ENCODE measurements at places on chromosomes 4 and X.

DNA sequence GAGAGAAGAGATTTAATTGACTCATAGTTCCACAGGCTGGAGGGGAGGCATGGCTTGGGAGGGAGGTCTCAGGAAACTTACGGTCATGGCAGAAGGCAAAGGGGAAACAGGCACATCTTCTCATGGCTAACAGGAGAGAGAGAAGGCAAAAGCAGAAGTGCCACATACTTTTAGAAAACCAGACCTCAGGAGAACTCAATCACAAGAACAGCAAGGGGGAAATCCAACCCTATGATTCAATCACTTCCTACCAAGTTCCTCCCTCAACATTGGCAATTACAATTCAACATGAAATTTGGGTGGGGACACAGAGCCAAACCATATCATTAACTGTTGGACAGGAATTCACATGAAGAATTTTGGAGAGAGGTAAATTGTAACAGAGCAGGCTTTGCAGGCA is 485.3 kb upstream of the PITX2 start:
- DNase-seq: no peak

DNA sequence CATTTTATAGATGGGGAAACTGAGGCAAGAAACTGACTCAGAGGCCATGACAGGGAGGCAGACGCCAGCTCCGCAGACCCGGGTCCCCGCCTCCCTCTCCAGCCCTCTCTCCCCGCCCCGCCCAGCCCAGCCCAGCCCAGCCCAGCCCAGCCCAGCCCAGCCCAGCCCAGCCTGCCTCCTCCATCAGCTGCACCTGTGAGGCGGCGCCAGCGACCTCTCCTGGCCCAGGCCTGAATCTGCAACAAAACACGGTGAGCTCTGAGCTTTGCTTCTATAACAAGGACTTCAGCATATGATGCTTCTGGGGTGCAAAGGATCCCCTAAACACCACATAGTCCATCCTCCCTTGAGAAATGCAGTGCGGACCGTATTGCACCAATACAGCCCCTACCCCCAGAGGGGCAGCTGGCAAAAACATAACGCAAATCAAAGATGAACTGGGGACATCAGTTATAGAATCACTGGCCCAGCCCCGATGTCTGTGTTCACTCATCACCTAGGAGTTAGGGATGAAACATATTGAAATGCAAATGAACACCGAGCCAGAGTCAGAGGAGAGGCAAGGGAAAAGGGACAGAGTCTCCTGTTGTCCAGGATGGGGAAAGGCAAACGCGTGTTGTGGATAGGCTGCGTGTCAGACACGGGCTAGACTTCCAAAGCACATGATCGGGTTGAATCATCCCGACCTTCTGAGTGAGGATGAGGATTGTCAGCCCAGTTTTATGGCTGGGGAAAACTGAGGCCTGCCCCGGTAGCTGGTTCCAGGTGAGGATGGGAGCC is 216.1 kb upstream of the PSAPL1 start:
- no peak for DNase-seq

- no peak for DNase-seq
Observed at GRCh38 chr4:126899331-126899801, 733.4 kb upstream of the INTU start.

DNA sequence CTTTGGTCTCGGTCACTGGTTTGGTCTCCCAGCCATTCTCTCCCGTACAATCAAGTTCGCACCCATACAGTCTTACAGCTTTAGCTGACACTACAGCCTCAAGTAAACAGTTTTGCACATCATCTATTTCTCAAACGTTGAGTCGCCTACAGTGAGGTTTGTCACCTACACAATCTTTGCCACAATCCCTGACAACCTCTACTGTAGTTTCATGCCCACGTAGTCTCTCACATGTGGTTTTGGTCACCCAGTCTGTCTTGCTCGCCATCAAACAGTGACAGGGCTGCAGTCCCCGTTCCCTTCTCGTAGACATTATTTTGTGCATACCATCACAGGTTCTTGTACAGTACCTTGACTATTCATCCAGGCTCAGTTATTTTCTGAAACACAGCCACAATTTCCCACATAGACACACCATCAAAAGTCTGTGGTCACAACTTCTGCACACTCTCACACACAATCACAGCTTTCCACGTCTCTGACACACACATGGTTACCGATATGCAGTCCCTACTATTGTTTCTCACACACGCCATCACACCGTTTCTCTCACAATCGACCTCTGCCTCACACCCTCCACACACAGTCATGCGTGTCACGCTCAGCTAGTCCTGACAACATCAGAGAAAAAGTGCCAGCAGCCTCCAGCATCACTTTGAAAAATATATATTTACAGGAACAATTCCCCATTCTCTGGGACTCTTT is 5.3 kb upstream of the CFP start:
- no peak for DNase-seq

GRCh38 chrX:54817220-54817820 is 9.8 kb downstream of the MAGED2 start:
- DNase-seq: no peak

DNA sequence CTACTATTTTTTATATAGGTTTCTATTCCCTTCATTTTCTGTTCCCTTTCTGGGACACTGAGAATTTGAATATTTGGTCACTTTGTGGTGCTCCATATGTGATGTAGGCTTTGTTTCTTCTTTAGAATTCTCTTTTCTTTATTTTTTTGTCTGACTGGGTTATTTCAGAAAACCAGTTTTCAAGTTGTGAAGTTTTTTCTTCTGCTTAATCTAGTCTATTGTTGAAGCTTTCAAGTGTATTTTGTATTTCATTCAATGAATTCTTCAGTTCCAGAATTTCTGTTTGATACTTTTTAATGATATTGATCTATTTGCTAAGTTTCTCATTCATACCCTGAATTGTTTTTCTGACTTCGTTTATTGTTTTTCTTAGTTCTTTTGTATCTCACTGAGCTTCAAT is 96.2 kb upstream of the HAND2 start:
- no peak for DNase-seq

DNA sequence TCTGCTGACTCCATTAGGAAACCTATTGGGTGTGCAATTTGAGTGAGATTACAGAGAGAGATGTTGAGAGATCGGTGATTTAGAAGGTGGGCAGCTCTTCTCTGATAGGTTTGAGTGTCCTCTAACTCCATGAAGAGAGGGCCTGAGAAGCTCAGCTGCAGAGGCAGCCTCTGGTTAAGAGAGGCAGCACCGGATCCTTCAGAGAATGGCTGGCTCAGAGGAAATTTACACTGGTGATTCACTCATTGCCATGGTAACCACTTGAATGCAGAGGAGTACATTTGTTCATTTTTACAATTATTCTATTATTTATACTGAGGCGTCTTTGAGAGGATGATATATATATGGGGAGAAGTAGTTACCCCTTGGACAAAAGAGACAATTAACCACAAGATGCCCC is 171.7 kb downstream of the PDGFRA start:
- DNase-seq: no peak

GRCh38 chr4:128177498-128177897 is 110.1 kb downstream of the PGRMC2 start:
- no peak for DNase-seq

DNA sequence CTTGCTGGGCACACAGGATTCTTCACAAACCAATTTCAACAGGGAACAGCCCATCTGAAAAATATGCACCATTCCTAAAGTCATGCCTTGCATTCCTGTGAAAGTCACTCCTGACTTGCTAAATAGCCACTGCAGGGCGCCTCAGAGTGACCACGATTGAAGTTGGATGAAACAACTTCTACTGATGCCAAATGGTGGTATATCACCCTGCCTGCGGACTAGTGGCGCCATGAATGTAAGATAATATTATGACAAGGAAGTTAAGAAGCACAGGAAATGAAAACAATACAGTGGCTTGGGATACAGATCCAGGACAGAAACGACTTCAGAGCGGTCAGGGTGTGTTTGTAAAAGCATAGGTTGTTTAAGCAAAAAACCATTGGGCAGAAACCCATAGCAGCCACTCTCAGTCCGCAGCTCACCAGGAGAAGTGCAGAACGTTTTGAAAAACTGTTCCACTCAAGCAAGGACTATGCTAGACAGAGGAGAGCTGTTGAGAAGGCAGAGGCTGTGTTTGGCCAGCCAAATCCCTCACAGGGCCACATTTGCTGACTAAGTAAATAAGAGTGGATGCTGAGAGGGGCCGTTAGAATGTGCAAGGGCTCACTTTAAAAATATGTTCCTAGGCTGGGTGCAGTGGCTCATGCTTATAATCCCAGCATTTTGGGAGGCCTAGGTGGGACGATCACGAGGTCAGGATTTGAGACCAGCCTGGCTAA is 250.4 kb downstream of the PTTG2 start:
- no peak for DNase-seq

- DNase-seq: peak; percentile 0
Observed at GRCh38 chrX:104310090-104310489, 55.4 kb upstream of the ESX1 start.

DNA sequence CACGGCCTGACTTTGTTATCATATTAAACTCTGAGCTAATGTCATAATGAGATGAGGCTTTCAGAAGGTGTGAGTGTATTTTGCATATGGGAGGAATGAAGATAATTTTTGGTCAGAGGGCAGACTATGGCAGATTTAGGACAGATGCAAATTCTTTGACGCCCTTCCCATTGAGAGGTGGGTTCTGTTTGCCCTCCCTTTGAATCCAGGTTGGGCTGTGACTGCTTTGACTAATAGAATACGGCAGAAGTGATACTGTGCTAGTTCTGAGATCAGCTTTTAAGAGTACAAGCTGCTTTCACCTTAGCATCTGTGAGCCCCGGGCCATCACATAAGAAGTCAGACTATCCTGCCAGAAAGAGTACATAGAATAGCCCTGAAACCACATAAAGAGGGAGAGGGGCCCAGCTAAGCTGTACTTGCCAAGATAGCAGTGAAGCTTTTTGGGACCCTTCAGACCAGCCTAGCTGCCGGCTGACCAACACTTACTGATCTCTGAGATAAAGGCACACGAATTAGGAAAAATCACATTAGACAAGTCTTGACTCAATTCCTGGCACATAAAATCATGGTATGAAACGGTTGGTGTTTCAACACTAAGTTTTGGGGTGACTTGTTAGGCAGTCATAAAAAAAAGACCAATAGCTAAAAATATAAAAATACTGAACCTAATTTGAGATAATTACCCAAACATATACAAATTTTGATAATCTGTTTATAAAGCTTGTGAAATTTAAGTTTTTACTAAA is 166.7 kb upstream of the SH3RF1 start:
- DNase-seq: no peak

GRCh38 chr4:1602655-1603412 is 81.3 kb downstream of the FAM53A start:
- DNase-seq: no peak

DNA sequence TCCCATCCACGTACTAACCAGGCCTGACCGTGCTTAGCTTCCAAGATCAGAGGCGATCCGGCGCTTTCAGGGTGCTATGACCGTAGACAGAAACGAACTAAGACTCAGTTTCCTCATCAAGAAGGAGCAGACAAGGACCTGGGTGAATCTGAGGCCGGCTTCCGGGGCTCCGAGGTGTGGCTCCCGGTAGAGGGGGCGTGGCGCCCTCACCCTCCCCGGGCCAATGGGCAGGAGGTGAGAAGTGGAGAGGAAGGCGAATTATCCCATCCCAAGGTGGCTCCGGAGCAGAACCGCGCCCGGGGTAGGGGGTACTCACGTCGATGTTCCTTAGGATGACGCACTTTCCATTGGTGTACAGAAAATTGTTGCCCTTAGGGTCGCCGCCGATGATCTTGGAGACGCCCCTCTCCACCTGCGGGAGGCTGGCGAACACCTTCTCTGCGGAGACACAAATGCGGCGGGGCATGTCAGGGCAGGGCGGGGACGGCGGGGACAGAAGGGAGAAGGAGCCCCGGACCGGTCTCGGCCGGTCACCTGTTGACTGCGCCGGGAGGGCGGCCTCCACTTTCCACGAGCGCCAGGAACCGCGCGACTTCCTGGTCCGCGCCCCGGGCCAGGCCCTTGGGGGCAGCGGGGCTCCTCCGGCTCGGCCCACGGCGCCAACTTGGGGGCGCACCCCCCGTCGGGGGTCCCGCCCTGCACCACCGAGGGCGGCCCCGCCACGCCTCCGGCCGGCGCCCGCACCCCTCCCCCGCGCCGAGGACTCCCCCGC is 616 bp downstream of the WDR1 start:
- DNase-seq: no peak

DNA sequence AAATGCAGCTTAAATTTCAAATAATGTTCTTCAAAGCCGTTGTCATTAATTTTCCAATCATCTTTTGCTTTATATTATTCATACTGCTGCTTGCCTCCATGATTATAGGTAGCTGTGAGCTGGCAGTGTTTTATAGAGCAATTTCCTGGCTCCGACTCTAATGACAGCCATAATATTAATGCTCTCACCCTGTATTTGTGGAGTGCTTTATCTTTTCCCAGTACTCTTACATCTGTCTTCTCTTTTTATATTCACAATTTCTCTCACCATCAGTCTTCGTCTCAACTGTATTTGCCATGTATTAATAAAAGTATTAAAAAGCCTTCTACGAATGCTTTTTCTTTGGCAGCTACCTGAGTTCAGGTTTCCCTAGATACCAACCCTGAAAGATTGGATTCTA is 21.0 kb downstream of the ATXN3L start:
- DNase-seq: no peak

GRCh38 chr4:44740201-44740600 is 13.8 kb upstream of the GNPDA2 start:
- no peak for DNase-seq

- no peak for DNase-seq
Observed at GRCh38 chrX:70331161-70331560, 41.3 kb downstream of the KIF4A start.

DNA sequence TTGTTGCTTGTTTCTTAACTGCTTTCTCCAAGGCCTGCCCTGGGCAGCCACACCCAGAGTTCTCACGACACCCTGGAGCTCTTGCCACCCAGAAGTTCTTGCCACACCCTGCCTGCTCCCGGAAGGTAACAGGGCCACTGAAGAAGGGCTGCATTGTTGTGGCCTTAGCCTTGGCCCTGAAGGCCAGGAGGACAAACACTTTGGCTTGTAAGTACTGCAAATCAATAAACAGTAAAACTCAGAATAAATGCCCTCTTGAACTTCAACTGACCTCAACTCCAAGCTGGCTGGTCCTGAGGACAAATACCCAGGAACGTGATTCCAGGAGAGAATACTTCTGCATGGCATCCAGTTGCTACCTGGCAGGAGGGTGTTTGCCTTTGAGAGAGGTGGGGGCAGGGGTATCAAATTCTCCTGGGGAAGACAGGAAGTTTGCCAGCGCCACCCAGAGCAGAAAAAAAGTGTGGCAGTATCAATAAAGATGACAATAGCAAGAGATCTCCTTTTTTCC is 54.1 kb downstream of the TLR10 start:
- DNase-seq: no peak

- no peak for DNase-seq
Observed at GRCh38 chrX:24728530-24728929, 34.8 kb downstream of the POLA1 start.

DNA sequence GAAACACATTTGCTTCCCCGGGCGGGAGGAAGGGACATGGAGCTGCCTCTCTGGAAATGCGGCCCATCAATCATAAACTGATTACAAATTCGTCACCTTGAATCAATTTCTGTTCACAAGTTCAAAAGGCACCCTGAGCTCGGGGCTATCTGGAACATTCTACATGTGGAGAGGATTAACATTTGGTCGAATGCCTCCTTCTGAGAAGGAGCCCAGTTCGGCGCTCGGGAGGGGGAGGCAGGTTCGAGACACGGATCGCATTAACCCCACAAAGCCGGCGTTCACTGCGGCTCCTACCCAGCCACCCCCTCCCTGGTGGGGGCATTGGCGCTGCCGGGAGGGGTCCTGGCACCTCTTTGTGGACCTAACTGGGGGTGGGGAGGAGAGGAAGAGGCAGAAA is 108.0 kb downstream of the CPZ start:
- DNase-seq: no peak

- no peak for DNase-seq
Observed at GRCh38 chrX:8090482-8090881, 80.6 kb downstream of the VCX2 start.

- no peak for DNase-seq
Observed at GRCh38 chrX:123834116-123834515, 25.7 kb upstream of the XIAP start.
